ENCODE measurements at places on chromosomes 3 and 15. TPM values are rescaled to one million over a fixed set of nuclear protein-coding genes. Genes with fewer than 3 reads are reported as not detected.

Gene EAF2
- 2.5 TPM for total RNA-seq

DNA sequence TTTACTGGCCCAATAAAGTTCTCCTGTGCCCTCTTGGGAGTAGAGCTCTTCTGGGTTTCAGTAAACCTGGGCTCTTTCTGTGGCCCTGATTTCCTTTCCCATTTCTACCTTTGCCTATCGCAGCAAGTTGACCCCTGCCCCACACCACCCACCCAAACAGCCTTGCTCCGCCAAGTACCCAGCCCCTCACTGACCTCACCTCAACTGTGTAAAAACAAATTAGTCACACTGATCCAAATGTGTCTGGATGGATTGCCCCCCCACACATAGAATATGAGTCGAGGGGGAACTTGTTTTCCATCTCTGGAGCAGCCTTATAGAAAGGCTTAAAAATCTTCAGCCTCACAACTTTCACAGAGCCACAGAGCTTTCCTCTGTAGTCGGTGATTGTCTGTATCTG, 28.6 kb upstream of the VEPH1 start:
- no peak overlapping the region for H3K4me3 ChIP-seq
- H3K27ac ChIP-seq, result no peak overlapping the region

- H3K27me3 ChIP-seq, result no peaks in the 10 kb centered on the region
- peaks cover 12% of the 10 kb centered on the region for H3K36me3 ChIP-seq
- H3K4me1 ChIP-seq, result no peaks in the 10 kb centered on the region
- no peak for DNase-seq
- no peak overlapping the region for H3K4me3 ChIP-seq
These were observed 17.3 kb downstream of the MESD start for GRCh38 chr15:80972276-80972675.

DNA sequence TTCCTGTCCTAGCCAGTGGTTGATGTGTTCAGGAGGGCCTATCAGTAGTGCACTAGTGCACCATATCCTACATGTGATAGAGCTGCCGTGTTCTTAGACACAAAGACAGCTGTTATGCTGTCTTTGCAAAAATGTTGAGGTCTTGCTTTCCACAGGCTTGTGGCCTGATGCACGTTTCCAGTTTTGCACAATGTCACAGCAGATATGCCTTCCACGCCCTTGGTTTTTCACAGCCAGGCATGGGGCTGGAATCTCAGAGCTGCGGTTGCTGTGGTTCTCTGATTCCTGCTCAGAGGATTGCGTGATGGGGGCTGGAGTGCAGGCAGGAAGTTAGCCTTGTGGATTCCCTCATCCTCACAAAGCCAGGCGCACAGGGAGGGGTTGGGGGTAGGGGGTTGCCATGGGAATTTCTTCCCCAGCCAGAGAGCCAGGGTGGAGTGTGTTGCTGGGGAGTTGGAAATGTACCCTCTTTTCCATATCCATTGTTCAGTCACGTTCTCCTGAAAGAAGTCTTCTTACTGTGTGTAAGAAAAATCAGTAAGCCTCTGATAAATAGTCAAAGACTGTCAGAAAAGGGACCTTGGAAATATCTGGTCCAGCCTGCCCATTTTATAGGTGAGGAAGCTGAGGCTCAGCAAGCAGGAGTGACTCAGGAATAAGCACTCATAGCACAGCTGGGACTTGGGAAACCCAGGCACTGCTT, 79.4 kb downstream of the SMAD3 start:
- H3K36me3 ChIP-seq, result peaks cover 4% of the 10 kb centered on the region
- DNase-seq, result no peak
- H3K27me3 ChIP-seq, result no peaks in the 10 kb centered on the region

GRCh38 chr15:57251941-57252340, 124.4 kb upstream of the CGNL1 start:
- H3K27me3 ChIP-seq, result no peaks in the 10 kb centered on the region
- H3K27ac ChIP-seq, result no peak overlapping the region
- no peaks in the 10 kb centered on the region for H3K4me1 ChIP-seq
- peaks cover 44% of the 10 kb centered on the region for H3K36me3 ChIP-seq
- no peak for DNase-seq

- peaks cover 4% of the 10 kb centered on the region for H3K36me3 ChIP-seq
- DNase-seq, result no peak
- peaks cover 4% of the 10 kb centered on the region for H3K4me1 ChIP-seq
- H3K4me3 ChIP-seq, result no peak overlapping the region
- H3K27me3 ChIP-seq, result no peaks in the 10 kb centered on the region
- no peak overlapping the region for H3K27ac ChIP-seq
These were observed 24.2 kb downstream of the KATNBL1 start for GRCh38 chr15:34185666-34186065.
